ENCODE measurements at places on chromosomes 6 and 20.
A peak's percentile ranks its signal among the peaks of the same experiment; 100 is the strongest.

DNA sequence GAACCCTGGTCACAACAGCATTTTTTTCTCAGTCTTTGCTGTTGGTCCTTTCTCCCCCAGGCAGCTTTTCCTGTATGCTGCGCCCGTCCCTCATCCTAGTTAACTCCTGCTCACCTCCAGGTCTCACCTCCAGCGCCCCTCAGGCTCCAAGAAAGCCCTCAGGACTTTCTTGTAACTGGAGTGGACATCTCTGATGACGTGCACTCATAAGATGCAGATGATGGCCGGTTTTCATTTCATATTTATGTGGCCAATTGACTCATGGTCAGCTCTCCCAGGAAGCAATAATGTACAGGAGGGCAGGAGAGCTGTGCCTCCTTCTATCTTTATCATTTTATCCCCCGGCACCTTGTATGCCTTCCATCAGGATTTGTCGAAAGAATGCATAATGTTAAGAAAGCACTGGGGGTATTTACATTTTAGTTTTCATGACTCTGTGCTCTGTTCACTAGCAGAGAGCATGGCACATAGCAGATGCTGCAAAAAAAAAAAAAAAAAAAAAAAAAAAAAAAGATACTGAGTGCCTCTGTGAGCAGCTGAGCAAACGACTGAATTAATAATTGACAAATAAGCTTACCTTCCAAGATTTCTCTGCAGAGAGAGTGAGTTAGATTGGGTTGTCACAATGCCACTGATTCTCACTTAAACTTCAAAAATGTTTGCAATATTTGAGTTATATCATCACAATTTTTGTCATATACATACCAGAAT is 170.2 kb downstream of the DOK5 start:
- no peak overlapping the region for H3K4me3 ChIP-seq
- DNase-seq: no peak
- no peaks in the 10 kb centered on the region for H3K36me3 ChIP-seq
- no peak overlapping the region for H3K27ac ChIP-seq
- peaks cover 24% of the 10 kb centered on the region for H3K4me1 ChIP-seq
- H3K27me3 ChIP-seq: no peaks in the 10 kb centered on the region

DNA sequence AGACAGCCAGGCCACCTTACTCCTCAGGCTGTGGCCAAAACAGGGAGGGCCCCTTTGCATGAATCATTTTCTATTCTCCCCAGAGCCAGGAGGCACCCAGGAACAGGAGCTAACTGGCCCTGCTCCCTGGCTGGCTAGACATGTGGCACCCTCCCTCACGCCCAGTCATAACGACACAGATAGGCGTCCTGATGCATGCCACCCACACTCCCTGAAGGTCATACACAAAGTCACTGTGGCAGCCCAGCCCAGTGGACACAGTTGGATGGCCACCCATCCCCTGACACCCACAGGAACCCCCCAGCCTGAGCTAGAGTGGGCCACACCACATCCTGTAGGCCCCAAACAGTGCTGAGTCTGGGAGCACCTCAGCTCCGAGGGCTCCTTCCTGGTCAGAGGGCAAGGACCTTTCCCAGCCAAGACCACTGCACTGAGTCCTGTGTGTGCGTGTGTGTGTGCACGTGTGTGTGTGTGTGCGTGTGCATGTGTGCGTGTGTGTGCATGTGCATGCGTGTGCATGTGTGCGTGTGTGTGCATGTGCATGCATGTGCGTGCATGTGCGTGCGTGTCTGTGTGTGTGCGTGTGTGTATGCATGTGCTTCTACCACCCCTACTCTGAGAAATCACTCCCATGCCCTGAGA is 21.6 kb downstream of the TFEB start:
- peak; percentile 89 for DNase-seq
- no peaks in the 10 kb centered on the region for H3K27me3 ChIP-seq
- H3K27ac ChIP-seq: no peak overlapping the region
- peaks cover 33% of the 10 kb centered on the region for H3K4me1 ChIP-seq

GRCh38 chr6:107075951-107076381 is 39.3 kb downstream of the BEND3 start:
- no peaks in the 10 kb centered on the region for H3K36me3 ChIP-seq
- no peaks in the 10 kb centered on the region for H3K27me3 ChIP-seq
- peak; percentile 83 for DNase-seq
- H3K4me3 ChIP-seq: no peak overlapping the region
- no peaks in the 10 kb centered on the region for H3K4me1 ChIP-seq

DNA sequence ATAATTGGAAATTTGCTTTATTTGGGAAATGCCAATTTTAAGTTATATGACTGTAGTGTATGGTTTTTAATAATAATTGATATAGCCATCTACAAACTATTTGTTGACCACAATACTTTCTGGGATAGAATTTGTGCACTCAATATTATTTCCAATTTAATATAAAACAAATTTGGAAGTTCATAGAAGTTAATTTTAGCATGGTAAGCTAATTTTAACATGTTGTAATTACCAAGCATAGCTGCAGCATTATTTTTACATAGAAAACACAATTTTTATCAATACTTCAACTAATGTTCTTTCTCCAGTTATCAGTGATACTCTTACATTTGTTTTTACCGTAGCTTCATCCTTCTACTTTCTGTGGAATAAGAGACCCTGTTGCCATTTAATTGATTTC is 100.8 kb downstream of the L3MBTL3 start:
- H3K27ac ChIP-seq: no peak overlapping the region
- no peaks in the 10 kb centered on the region for H3K27me3 ChIP-seq
- DNase-seq: no peak
- no peaks in the 10 kb centered on the region for H3K4me1 ChIP-seq
- no peaks in the 10 kb centered on the region for H3K36me3 ChIP-seq

GRCh38 chr20:3188823-3189413 is 15.6 kb downstream of the DDRGK1 start:
- H3K4me1 ChIP-seq: no peaks in the 10 kb centered on the region
- H3K36me3 ChIP-seq: peaks cover 44% of the 10 kb centered on the region
- no peak overlapping the region for H3K27ac ChIP-seq
- no peak for DNase-seq
- no peaks in the 10 kb centered on the region for H3K27me3 ChIP-seq

DNA sequence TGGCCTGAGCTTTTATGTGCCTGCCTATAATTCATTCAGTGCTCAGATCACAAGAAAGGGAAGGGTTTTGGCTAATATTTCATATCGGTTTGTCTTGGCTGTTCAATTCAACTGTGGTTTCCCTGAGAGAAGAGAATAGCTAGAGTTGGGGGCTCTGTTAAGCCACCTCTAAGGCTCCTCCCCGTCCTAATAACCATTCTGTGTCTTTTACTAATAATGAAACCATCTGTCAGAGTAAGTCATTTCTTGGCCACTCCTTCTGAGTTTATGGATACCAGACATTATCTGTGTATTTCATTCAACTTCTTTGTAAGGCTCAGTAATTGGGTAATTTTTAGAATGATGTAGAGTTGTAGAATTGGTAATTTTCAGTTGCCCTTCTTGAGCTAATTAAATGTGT is 5.2 kb downstream of the STX11 start:
- H3K4me3 ChIP-seq: no peak overlapping the region
- peaks cover 26% of the 10 kb centered on the region for H3K4me1 ChIP-seq
- no peak overlapping the region for H3K27ac ChIP-seq
- no peak for DNase-seq
- no peaks in the 10 kb centered on the region for H3K36me3 ChIP-seq
- peaks cover 10% of the 10 kb centered on the region for H3K27me3 ChIP-seq

DNA sequence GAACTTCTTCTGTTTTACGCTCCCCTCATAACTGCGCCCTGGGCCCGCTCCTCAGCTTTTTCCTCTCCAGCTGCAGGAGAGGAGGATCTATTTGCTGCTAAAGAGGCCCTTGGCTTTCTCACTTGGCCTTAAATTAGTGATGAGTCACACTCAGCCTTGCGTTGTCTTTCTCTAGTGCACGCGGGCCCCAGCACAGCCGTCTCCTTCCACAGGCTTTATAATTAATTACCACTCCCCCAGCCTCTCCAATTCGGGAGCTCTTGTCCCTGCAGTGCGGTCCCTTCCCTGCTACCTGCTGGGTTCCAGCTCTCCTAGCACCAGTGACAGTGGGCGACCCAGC is 25.2 kb downstream of the PACSIN1 start:
- H3K4me3 ChIP-seq: no peak overlapping the region
- no peaks in the 10 kb centered on the region for H3K36me3 ChIP-seq
- DNase-seq: peak; percentile 74
- no peaks in the 10 kb centered on the region for H3K4me1 ChIP-seq
- H3K27me3 ChIP-seq: no peaks in the 10 kb centered on the region
- no peak overlapping the region for H3K27ac ChIP-seq

GRCh38 chr20:60507087-60507694 is 549.0 kb downstream of the CDH26 start:
- no peak overlapping the region for H3K4me3 ChIP-seq
- no peaks in the 10 kb centered on the region for H3K4me1 ChIP-seq
- no peak for DNase-seq
- no peak overlapping the region for H3K27ac ChIP-seq
- no peaks in the 10 kb centered on the region for H3K27me3 ChIP-seq

- peak overlapping the region; percentile 96 for H3K27ac ChIP-seq
- peak overlapping the region; percentile 99 for H3K4me3 ChIP-seq
- H3K4me1 ChIP-seq: peaks cover 24% of the 10 kb centered on the region
- H3K27me3 ChIP-seq: no peaks in the 10 kb centered on the region
- peak; percentile 97 for DNase-seq
These were observed 42.3 kb downstream of the ELMO2 start for GRCh38 chr20:46363874-46364669.

DNA sequence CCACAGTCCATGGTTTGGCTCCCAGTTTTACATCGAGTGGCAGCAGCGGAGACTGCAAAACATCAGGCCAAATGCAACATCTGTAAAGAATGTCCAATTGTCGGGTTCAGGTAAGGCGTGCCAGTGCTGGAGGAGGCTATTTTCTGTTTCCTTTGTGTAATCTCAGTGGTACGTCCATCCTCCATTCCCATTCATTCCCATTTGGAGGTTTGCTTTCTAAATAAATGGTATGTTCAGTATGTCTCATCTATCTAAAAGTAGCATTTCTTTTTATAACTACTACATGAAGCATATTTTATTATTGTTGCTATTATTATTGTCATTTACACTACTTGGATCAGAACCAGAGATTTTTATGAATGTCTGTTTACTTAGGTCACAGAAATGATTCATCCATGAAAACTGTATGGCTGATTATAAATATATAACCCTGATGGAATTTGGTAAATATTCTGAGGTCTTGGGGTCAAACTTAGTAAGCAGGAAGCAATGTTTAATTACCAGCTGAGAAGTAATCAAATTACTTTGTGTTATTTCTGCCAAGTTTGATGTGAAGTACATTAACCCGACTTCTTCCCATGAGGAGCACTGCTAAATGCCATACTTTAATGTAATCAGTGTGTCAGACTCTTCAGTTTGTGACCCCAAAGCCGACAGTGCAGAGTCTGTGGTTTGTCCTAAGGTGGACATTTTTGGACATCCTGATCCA is 512.9 kb downstream of the UTRN start:
- H3K36me3 ChIP-seq: peaks cover 9% of the 10 kb centered on the region
- peaks cover 10% of the 10 kb centered on the region for H3K4me1 ChIP-seq
- peak; percentile 38 for DNase-seq
- H3K27me3 ChIP-seq: no peaks in the 10 kb centered on the region

DNA sequence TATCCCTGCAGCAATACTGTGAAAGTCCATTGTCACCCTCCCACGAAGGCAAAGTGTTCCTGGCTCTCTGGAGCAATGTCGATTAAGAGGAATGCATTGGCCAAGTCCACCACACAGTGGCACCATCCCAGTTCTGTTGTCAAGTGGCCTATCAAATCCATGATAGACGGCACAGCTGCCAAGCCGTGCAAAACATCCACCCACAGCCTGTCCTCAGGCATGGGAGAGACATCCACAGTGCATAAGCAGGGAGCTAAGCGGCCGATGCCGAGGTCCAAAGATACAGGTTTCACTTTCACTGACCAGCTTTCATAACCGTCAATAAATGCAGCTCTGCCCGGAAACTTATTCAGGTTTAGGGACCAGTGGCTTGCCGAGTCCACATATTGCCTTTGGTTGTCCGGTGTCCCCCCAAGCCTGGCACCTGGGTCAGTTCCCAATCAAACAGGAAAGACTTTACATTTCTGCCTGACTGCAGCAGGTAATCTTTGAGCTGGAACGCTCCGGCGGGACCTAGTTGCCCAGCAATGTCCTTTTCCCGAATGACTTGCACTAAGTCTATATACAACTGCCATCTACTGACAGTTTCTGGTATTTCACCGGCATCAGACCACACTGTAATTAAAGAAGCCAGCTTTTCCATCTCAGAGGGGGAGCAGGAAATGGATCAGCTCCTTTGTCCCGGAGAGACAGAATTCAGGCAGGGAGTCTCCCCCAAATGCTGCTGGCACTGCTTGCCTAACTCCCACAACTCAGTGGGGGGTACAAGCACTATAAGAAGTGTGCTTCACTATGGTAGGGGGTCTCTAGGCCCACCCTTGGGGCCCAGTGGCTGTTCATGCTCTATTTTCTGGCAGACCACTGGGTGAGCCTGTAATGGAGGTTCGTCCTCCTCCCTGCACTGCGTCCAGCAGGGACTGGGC is 6.3 kb downstream of the ZKSCAN3 start:
- peak; percentile 93 for DNase-seq
- H3K27me3 ChIP-seq: no peaks in the 10 kb centered on the region
- H3K27ac ChIP-seq: peak overlapping the region; percentile 80
- peak overlapping the region; percentile 83 for H3K4me3 ChIP-seq

DNA sequence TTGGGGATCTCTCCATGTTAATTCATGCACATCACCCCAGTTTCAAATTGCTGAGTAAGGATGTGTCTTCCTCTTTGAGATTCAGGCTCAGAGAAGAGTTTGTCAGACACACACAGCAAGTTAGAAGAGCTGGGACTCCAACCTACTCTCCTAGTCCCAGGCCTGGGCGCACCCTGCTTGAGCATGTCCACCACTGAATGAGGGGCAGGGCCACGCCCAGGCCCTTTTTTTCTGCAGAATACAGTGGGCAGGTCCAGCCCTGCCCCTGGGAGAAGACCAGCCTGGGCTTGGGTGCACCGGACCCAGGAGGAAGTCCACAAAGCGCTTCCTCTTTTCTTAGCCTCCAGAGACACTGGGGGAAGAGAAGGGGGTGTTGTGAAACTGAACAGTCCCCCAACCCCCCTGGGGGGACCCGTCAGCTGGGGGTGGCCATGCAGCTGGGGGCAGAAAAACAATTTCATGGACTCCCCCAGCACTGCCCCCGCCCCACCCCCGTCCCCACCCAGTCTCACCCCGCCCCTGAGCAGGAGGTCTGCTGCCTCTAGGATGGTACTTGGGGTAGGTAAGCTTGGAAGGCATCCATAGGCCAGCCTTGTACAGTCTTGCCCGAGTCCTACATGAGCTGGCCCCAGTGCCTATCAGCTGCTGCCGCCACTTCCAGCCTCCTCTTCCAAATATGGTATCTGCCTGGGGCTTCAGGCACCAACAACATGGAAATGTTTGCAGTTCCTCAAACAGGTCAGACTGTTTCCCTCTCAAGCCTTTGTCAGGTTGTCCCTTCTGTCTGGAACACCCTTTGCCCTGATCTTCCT is 11.7 kb upstream of the HCK start:
- peak; percentile 26 for DNase-seq
- no peak overlapping the region for H3K27ac ChIP-seq
- no peak overlapping the region for H3K4me3 ChIP-seq
- H3K36me3 ChIP-seq: no peaks in the 10 kb centered on the region
- H3K4me1 ChIP-seq: no peaks in the 10 kb centered on the region

Measured in osteoblast (primary cell).